ENCODE measurements at places on chromosomes 2 and 18. TPM values are rescaled to one million over a fixed set of nuclear protein-coding genes. Genes with fewer than 3 reads are reported as not detected.

DNA sequence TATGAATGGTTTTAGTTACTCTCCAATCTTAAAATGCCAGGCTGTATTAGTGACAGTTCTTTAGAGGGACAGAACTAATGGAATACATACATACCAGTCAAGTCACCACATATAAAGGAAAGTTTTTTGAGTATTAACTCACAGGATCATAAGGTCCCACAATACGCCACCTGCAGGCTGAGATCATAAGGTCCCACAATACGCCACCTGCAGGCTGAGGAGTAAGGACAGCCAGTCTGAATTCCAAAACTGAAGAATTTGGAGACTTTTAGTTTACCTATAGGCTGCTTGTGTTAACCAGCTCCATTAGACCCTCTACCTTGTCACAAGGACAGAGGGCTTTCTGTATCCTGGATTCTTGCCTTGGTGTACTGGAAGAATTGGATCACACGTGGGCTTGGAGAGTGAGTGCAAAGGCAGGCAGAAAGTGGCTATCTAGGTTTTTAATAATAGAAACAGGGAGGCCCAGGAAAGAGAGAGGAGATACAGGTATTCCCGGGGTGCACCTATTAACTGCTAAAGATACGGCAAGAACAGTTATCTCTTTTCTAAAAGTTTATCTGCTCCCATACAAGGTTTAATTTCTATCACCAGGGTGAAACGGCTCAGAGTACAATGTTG lies 234.9 kb upstream of the CYRIA start:
- H3K27ac ChIP-seq: no peak overlapping the region
- peak; percentile 4 for DNase-seq
- H3K4me1 ChIP-seq: no peaks in the 10 kb centered on the region
- H3K4me3 ChIP-seq: no peak overlapping the region
- H3K36me3 ChIP-seq: no peaks in the 10 kb centered on the region
- peaks cover 5% of the 10 kb centered on the region for H3K27me3 ChIP-seq

Gene EML6
- total RNA-seq: 0.54 TPM

Gene DQX1
- 0.16 TPM for total RNA-seq

DNA sequence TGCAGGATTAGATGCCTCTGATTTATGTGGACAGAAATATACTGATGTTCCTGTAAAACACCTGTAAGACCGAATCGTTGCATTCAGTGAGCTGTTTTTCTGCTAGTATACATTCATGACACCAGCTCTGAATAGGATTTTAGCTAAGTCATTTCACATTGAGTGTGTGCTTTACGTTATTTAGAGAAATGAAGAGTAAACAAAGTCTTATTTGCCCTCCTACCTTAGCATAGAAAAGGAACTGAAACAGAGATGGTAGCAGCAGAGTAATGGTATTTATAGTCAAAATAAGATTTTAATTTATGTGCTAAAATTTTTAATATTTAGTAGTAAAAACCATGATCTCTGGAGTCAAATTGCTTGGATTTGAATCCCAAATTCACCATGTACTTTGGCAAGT lies 168.0 kb downstream of the CERS6 start:
- peaks cover 11% of the 10 kb centered on the region for H3K36me3 ChIP-seq
- no peak overlapping the region for H3K27ac ChIP-seq
- H3K27me3 ChIP-seq: no peaks in the 10 kb centered on the region
- H3K4me3 ChIP-seq: no peak overlapping the region

DNA sequence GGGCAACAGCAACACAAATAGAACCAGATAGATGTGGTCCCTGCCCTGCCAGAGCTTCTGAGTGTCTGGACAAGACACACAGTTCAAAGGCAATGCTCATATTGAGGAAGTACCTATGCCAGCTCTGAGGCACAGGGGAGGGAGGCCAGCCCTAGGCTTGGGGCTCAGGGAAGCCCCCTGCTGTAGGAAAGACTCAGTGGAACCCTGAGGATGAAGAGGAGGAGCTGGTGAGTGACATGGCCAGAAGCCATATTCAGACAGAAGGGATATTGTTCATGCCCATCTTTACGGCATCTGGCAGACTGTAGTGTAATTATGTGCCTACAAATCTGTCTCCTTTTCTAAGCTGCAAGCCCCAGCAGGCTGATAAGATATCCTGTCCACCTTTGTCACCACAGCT lies 8.8 kb downstream of the SIGLEC15 start:
- H3K4me1 ChIP-seq: peaks cover 10% of the 10 kb centered on the region
- H3K4me3 ChIP-seq: no peak overlapping the region
- H3K27ac ChIP-seq: no peak overlapping the region
- DNase-seq: no peak

Gene NGEF
- not detected for total RNA-seq

GRCh38 chr2:30144260-30144659 lies 2.5 kb upstream of the YPEL5 start:
- no peak for DNase-seq
- H3K4me3 ChIP-seq: no peak overlapping the region
- peaks cover 33% of the 10 kb centered on the region for H3K4me1 ChIP-seq

DNA sequence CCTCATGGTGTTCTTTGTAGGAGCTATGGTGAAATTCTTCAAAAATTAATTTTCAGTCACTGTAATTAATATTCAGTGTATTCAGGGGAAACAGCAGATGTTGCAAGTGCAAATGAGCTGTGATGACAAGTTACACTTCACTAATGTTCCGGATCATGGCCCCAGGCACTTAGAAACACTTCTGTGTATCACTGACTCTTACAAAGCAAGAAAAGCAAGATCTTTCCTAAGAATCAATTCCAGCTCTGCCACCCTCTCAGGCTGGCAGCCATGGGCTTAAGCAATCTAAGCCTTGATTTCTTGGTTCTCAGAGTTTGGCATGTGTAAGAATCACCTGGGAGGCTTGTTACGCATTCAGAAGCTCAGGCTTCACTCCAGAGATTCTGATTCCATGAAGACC lies 78.0 kb downstream of the MARCHF4 start:
- peaks cover 6% of the 10 kb centered on the region for H3K4me1 ChIP-seq
- DNase-seq: no peak
- H3K4me3 ChIP-seq: no peak overlapping the region
- no peak overlapping the region for H3K27ac ChIP-seq

GRCh38 chr18:78794071-78794430 lies 185.6 kb upstream of the SALL3 start:
- no peaks in the 10 kb centered on the region for H3K4me1 ChIP-seq
- no peak overlapping the region for H3K27ac ChIP-seq
- H3K27me3 ChIP-seq: no peaks in the 10 kb centered on the region
- no peak overlapping the region for H3K4me3 ChIP-seq

DNA sequence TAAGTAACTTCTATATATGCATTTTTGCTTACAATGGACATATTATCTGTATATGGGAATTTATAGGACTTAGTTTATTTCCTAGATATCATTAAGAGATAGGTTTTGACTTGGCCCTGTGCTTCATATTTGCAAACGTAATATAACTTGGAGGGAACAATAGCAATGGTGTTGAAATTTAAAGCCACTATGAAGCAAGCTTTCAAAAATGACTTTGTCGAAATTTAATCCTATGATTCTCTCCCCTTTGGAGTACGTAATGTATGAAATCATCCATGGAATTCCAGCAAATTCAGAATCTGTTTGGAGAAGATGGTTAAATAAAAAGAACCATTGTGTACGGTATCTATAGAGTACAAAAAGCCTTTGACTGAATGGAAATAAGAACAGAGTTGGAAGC lies 486.3 kb downstream of the ARHGAP15 start:
- peaks cover 36% of the 10 kb centered on the region for H3K36me3 ChIP-seq
- peaks cover 33% of the 10 kb centered on the region for H3K4me1 ChIP-seq
- no peak overlapping the region for H3K4me3 ChIP-seq
- H3K27me3 ChIP-seq: no peaks in the 10 kb centered on the region

Gene NT5C1B
- not detected for total RNA-seq

- no peaks in the 10 kb centered on the region for H3K4me1 ChIP-seq
- no peak overlapping the region for H3K27ac ChIP-seq
- no peak for DNase-seq
- H3K4me3 ChIP-seq: no peak overlapping the region
- peaks cover 32% of the 10 kb centered on the region for H3K27me3 ChIP-seq
- no peaks in the 10 kb centered on the region for H3K36me3 ChIP-seq
These were observed 44.6 kb upstream of the GCG start for GRCh38 chr2:162196638-162197037.

Gene TMEM185B
- total RNA-seq: 24.2 TPM

- no peak overlapping the region for H3K27ac ChIP-seq
- no peaks in the 10 kb centered on the region for H3K4me1 ChIP-seq
- no peak for DNase-seq
- no peaks in the 10 kb centered on the region for H3K36me3 ChIP-seq
These were observed 273.9 kb upstream of the EPAS1 start for GRCh38 chr2:46023165-46023854.

DNA sequence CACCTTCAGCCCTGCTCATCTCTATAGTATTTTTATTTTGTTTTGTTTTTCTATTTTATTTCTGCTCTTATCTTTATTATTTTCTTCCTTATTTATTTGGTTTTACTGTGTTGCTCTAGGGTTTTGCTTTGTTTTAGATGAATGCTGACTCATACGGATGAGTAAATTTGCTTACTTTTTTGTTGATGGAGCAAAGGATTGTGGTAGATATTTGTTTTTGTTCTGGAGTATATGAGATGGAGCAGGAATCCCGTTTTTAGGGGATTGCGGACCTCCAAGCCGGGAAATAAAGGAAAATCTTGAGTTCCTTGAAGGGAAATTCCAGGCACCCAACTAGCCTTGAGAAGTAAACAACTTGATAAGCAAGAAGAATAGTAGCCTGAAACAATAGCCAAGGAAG lies 15.3 kb upstream of the COLEC12 start:
- H3K36me3 ChIP-seq: no peaks in the 10 kb centered on the region
- H3K4me1 ChIP-seq: peaks cover 3% of the 10 kb centered on the region
- H3K27ac ChIP-seq: no peak overlapping the region
- no peak overlapping the region for H3K4me3 ChIP-seq

All from activated naive CD8-positive, alpha-beta T cell treated with anti-CD3 and anti-CD28 coated beads for 36 hours (primary cell).